Vagina (tissue), 2 donors: ENCODE measurements at places on chromosomes 4 and X.
A peak's percentile ranks its signal among the peaks of the same experiment; 100 is the strongest.

GRCh38 chr4:99722006-99722405 lies 64.4 kb upstream of the C4orf54 start:
- no peak for DNase-seq

- DNase-seq: no peak
Observed at GRCh38 chr4:68948044-68948743, 3.4 kb downstream of the UGT2A3 start.

GRCh38 chr4:130632731-130633604 lies 1537.0 kb downstream of the C4orf33 start:
- no peak for DNase-seq

DNA sequence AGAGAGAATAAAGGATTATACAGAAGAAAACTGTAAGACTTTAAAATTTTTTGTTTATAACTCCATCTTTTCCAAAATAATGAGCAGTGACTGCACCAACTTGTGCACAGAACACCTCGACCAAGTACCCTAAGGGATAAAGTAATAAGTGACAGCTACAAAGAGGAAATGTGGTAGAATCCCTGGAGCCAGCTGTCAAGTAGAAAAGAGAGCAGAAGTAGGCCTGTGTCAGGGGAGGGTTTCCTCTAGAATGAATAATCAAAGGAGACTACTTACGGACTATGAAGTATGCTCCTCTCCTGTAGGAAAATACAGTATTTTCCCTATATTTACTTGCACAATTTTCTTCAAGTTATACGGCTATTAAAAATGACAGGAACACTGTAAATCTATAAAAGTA lies 1.2 kb downstream of the EIF1AX start:
- DNase-seq: no peak

- no peak for DNase-seq
Observed at GRCh38 chrX:82658492-82658891, 849.6 kb upstream of the POU3F4 start.

GRCh38 chr4:183082053-183082452 lies 17.0 kb upstream of the WWC2 start:
- DNase-seq: no peak

DNA sequence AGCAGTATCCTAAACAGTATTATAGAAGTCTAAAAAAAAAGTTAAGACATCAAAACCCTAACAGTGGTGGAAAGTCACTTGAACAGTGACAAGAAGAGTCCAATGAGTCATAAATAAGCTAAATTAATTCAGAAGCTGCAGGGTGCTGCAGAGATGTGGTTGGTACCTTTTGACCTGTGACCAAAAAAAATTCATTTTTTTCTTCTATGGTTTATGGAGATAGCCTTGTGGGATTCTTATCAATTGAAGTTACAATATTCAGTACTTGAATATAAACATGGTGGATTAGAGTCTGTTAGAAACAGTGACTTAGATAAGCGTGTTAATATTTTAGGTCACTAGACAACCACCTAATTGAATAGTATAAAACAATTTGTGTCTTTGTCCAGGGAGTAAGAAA lies 35.4 kb downstream of the CCSER1 start:
- DNase-seq: no peak

- no peak for DNase-seq
Observed at GRCh38 chrX:153723351-153724251, 586 bp downstream of the BCAP31 start.

DNA sequence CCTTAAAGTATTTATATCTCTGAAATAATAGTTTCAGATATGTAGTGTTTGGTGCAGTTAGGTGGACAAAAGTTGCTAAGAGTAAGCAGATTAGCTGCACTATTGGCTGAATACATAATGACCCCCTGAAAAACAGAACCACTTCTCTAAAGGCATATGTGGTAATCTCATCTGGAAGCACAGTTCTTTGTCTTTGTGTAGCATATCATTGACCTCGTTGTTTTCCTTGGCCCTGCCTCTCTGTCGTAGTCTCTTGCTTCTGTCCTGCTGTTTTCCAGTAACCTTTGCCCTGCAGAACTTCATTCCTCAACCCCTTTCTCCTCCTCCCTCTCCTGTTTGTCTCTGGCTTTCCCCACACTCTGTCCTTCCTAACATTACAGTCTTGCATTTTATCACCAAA lies 41.4 kb downstream of the JADE3 start:
- no peak for DNase-seq

DNA sequence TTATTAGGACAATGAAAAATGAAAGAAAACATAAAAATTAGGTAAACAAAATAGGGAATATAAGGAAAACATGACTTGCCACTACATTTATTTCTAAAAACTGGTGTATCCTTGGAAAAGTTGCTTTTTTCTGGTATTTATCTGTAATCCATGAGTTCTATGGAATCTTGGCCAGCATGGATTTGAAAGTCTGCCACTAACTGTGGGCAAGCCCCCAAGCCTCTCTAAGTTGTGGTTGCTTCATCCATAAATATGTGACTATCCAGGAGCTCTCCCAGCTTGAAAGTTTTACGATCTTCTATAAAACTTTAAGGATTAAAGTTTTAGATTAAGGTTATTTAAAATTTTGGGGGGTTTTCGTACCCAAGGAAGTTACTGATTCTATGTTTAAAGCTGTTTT lies 21.8 kb downstream of the RPS6KA3 start:
- no peak for DNase-seq

GRCh38 chr4:98518559-98519267 lies 139.7 kb downstream of the TSPAN5 start:
- DNase-seq: no peak

DNA sequence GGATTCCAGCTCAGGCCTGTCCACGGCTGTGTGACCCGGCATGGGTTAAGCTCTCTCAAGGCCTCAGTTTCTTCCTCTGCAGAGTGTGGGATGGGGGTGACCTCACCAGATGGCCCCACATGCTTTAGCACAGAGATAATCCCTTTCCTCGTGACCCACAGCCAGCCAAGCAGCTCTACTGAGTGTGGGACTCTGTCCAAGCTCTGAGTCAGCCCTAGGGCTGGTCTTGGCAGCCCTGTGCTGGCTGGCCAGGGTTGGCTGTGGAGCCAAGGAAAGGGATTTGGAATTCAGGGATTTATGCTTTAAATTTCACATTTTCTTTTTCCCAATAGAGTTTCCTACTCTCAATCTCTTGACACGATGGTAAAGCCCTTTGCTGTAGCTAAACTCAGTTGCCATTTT lies 19.7 kb upstream of the SPON2 start:
- DNase-seq: peak; percentile 96

DNA sequence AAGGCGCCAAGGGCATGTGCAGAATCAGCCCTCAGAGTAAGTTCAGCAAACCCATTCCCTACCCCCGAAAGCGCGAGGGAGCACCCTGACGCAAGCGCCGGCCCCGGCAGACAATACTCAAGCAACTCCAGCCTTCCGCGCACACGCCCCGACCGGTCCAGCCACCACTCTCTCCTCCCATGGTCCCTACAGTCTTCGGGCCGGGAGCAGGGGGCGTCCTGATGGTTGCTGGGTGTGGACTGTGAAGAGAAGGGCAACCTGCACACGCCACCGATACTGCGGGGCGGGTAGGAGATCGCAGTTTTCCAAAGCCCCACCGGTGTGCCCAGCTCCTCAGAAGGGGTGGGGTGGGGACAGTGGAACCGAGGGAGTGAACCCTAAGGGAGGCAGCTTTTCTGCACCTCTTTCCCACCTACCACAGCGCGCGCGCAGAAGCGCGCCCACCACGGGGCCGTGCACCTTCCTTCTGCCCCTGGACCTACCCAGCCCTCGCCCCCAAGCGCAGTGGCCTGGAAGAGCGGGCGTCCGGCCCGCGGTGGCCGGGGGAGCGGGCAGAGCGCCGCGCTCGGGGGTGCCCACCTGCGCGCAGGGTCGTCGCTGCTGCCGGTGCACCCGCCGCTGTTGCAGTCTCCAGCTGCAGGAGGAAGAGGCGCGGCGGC lies 650.2 kb upstream of the DIPK2B start:
- no peak for DNase-seq

GRCh38 chrX:15816438-15816809 lies 26.1 kb downstream of the ZRSR2 start:
- DNase-seq: no peak

- DNase-seq: no peak
Observed at GRCh38 chr4:162894387-162894786, 272.3 kb downstream of the NAF1 start.

DNA sequence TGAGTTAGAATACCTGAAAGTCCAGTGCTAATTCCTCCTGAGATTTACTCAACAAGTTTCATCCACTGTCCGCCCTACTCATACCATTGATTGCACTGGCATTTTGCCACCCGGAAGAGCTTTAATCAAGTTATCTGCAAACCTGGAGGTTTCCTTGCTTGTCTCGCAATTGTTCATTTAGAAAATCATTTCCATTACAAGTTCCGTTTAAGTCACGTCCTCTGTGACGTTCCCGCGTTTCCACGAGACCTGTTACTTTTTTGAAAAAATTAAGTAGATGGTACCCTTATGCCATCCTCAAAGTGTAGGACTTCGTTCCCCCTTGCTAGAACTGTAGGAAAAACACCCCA lies 761 bp upstream of the FRYL start:
- DNase-seq: no peak

- no peak for DNase-seq
Observed at GRCh38 chr4:145795521-145795920, 115.6 kb downstream of the C4orf51 start.

GRCh38 chr4:6869944-6870343 lies 39.7 kb upstream of the TBC1D14 start:
- no peak for DNase-seq

GRCh38 chr4:7943211-7943610 lies 3.5 kb upstream of the AFAP1 start:
- no peak for DNase-seq

DNA sequence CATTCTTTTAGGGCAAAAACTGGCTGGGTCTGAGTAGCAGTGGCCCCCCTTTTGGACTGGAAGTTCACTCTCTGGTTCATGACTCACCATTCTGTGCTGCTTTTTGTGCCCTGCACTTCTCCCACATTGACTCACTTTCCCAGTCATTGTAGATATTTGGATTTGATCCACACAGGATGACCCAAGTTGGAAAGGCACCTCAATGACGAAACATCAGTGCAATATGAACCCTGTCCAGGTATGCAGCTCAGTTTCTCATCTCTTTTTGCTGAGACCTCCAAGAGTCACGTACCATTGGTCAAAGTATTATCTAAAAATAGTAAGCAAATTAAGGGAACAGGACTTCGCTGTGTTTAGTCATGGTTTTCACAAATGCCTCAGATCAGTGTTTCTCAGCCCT lies 92.7 kb downstream of the CBLL2 start:
- DNase-seq: no peak

GRCh38 chr4:2927016-2927695 lies 36.0 kb downstream of the NOP14 start:
- no peak for DNase-seq

GRCh38 chr4:122666527-122667245 lies 45.8 kb upstream of the IL21 start:
- DNase-seq: no peak

GRCh38 chrX:126718440-126718839 lies 101.1 kb upstream of the PRR32 start:
- DNase-seq: no peak

GRCh38 chr4:1579001-1579900 lies 104.9 kb downstream of the FAM53A start:
- no peak for DNase-seq

- no peak for DNase-seq
Observed at GRCh38 chrX:121733514-121733913, 686.1 kb downstream of the GLUD2 start.

DNA sequence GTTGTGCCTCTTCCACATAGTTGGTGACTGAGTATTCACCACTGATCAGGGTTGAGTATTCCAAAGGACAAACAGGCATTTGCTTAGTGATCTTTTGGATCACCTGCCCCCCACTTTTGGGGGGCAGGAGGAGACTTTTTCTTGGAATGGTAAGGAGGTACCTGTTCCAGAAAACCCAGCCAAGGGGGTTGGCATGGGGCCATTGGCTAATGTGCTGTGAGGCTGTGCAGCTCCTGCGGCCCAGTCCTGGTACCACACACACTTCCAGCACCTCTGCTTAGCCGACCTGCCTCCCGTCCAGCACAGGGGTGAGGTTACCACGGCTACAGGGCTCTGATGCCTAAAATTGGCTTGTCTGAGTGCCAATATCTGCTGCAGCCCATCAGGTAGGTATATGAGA lies 40.1 kb upstream of the MGST2 start:
- no peak for DNase-seq
